Dermis blood vessel endothelial cell (primary cell): ENCODE measurements at places on chromosomes 7 and 10. TPM values are rescaled to one million over a fixed set of nuclear protein-coding genes. Genes with fewer than 3 reads are reported as not detected.

GRCh38 chr7:149625947-149626392 is 128.4 kb upstream of the ZNF746 start:
- no peak for DNase-seq

The NANOS1 gene
- 0.09 and 0.17 TPM in 2 replicates for total RNA-seq

- DNase-seq = no peak
Measured at GRCh38 chr10:15877836-15878576, 17.7 kb upstream of the MINDY3 start.

GRCh38 chr7:147013825-147014224 is 897.2 kb downstream of the CNTNAP2 start:
- no peak for DNase-seq

The AGMO gene
- total RNA-seq = 1.9 and 6.7 TPM in 2 replicates

- DNase-seq = no peak
Measured at GRCh38 chr7:142608630-142609428, 140.4 kb upstream of the PRSS1 start.

The SPDYE5 gene
- not detected in 2 replicates for total RNA-seq

- no peak for DNase-seq
Measured at GRCh38 chr10:101351477-101351876, 2.5 kb upstream of the BTRC start.

DNA sequence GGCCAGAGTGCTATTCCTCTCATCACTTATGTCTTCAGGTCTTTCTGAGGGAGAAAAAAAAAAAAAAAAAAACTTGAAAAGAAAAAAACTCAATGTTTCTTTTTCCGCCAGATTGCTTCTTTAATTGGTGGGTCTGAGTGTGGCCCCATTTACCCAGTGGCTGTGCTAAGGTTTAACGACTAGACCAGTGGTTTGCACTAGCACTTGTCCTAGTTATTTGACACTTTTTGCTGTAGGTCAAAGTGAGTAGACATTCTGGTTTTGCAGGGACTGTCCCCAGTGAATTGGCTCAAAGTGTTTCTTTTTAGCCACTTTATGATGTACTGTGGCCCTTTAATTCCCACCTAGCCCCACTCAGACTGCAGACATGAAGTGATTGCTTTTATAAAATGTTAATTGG is 273.3 kb downstream of the PTEN start:
- no peak for DNase-seq

DNA sequence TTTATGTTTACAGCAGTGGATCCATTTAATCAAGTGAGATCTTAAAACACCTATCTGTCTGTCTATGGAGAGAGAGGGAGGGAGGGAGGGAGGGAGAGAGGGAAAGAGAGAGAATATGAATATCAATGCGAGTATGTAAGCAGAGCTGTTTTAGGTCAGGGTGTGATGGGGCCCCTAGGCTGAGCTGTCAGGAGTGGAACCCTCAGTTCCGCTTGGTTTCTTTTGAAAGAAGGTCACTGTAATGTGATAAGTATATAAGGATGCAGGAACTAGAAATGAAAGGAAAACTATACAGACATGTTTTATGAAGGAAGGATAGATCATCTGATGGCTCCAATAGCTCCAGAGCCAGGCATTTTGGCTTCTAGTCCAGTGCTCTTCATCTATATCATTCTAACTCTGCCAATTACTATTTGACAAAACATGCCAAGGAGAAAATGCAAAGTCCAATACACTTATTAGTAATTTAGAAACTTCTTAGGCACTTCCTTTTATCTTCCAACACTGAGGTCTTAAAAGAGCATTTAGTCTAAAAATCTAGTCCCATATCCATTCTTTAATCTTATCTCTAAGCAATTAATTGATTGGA is 70.3 kb downstream of the NRCAM start:
- no peak for DNase-seq

DNA sequence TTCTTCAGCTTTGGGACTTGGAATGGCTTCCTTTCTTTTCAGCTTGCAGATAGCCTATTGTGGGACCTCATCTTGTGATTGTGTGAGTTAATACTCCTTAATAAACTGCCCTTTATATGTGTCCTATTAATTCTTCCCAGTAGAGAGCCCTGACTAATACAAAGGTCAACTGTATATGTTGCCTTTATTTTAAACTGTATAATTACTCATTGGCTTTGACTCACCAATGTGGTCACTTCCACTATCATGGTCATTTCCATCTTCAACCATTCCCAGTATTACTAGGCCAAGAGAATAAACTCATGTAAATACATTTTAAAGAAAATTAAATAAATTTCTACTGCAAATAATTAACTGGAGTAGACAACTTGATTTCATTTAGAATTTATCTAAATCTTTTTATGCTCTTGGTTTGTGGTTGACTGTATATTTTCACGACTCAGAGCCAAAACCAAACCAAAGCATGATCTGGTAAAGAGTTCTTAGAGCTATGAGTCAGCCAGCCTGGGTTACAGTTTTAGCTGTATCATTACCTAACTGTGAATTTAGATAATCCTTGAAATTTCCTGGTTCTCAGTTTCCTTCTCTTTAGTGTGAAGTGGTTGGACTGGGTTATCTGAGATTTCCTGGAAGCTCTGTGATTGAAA is 188.4 kb downstream of the PPP1R3A start:
- DNase-seq = no peak

DNA sequence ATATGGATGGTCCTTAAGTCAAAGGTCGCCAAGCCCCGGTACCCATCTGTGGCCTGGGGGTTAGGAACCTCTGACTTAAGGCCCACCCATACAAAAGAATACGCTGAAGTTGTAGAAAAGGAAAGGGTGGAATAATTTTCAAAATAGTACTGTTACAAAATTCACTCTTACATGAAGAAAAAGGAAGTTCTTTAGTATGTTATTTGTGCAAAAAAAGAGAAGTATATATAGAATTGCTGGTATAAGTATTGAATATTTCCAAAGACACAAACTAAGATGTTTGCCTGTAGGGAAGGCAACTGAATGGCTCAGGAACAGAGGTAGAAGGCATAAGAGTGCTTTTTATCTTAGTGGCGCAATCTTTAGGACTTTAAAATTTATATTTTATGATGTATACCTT is 78.7 kb downstream of the PRLHR start:
- DNase-seq = no peak

DNA sequence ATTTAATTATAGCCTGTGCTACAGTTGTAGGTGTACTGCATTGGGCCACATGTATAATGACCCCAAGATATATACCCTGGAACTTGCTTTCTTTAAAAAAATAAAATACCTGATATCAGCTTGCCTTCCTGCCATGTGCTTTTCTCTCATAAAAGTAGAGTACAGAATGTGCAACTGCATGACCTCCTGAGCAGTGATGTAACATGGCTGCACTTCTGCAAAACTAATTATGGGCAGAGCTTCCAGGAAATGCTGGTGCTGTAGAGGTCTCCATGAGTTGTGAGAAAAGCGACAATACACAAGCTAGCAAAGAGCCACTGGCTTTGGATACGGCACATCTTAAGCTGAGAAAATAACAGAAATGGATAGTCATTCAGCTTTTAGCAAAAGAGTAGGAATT is 6.5 kb upstream of the ERLIN1 start:
- DNase-seq = no peak

- DNase-seq = no peak
Measured at GRCh38 chr10:68625316-68625921, 65.3 kb downstream of the TET1 start.
